ENCODE measurements at places on chromosomes 3 and 15. TPM values are rescaled to one million over a fixed set of nuclear protein-coding genes. Genes with fewer than 3 reads are reported as not detected.

EPB42 gene
- not detected for total RNA-seq

CHL1 gene
- not detected for total RNA-seq

- no peaks in the 10 kb centered on the region for H3K27me3 ChIP-seq
- H3K4me3 ChIP-seq = no peak overlapping the region
- no peaks in the 10 kb centered on the region for H3K36me3 ChIP-seq
- peak; percentile 88 for DNase-seq
Observed at GRCh38 chr15:71296315-71296679, 181.0 kb downstream of the THSD4 start.

DNA sequence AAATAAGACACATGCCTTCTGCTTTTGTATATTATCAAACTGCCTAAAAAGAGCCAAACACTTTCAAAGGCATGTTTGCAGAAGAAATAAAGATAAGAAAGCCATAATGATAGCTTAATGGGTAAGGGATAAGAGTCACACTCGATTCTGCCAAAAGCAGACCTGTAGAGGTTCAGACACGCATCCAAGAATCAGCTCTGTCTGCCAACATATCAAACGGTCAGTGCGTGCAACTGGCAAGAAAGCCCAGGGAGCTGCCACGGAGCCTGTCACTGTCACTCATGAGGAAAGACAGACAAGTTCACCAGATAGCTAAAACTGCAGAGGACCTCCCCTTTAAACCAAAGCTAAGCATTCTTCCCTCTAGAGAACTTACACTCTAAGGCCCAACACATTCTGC is 23.2 kb downstream of the DCP1A start:
- 0 out of 2 replicates have a peak, but pooled peaks cover 4% of the 10 kb centered on the region for H3K36me3 ChIP-seq
- H3K27me3 ChIP-seq = no peaks in the 10 kb centered on the region
- DNase-seq = no peak

Measured in HCT116 (cell line).